Activated T-helper 1 cell treated with anti-CD3 and anti-CD28 coated beads, Interleukin-12 subunit alpha, Interleukin-12 subunit beta, Interleukin-2, Interleukin-4 antibody, amounts not matched to agents 30 ng/mL and 10 ng/mL and 1 ng/mL, durations not matched to agents 14 hours and 24 hours and 36 hours (primary cell): ENCODE measurements at places on chromosomes 1 and 21.

DNA sequence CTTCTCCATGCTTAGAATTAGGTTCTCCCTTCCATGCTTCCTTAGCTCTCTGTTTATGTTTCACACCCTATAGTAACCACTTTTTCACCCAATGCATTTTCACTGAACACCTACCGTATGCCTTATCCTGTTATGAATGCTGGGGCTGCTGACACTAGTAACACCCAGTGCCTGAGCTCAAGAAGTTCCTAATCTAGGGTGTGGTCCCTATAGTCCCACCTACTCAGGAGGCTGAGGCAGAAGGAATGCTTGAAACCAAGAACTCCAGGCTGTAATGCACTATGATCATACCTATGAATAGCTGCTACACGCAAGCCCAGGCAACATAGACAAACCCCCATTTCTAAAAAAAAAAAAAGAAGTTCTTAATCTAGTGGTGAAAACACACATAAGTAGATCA lies 5.5 kb downstream of the EPHA10 start:
- DNase-seq, result no peak
- H3K4me3 ChIP-seq, result no peak overlapping the region
- peaks cover 31% of the 10 kb centered on the region for H3K27me3 ChIP-seq

DNA sequence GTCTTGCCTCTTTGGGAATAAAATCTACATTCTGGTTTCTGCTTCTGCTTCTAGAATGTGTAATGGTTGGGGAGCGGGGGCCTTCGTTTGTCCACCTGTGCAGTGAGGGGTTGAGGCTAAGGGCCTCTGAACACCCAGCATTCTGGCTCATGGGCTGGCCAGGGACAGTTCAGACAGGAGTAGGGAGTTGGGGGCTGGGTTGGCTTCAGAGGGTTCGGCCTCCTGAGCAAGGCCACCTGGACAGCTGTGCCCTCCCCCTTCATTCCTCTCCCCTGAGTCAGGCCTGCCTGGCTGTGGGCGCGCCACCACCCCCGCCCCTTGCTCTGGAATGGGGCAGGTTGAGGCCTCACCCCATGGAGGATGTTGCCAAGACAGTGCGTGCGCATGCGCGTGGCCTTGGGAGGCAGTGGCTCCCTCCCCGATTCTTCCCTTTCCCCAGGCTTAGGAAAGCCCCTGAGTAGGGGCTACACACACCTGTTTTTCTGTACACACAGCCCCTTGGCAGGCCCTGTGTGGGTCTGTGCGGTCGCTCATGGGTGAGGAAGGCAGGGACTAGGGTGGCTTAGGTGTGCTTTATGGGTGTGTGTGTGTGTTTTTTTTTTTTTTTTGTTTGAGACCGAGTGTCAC lies 57.0 kb downstream of the YARS1 start:
- H3K36me3 ChIP-seq, result no peaks in the 10 kb centered on the region
- peaks cover 7% of the 10 kb centered on the region for H3K4me1 ChIP-seq
- no peak overlapping the region for H3K4me3 ChIP-seq

DNA sequence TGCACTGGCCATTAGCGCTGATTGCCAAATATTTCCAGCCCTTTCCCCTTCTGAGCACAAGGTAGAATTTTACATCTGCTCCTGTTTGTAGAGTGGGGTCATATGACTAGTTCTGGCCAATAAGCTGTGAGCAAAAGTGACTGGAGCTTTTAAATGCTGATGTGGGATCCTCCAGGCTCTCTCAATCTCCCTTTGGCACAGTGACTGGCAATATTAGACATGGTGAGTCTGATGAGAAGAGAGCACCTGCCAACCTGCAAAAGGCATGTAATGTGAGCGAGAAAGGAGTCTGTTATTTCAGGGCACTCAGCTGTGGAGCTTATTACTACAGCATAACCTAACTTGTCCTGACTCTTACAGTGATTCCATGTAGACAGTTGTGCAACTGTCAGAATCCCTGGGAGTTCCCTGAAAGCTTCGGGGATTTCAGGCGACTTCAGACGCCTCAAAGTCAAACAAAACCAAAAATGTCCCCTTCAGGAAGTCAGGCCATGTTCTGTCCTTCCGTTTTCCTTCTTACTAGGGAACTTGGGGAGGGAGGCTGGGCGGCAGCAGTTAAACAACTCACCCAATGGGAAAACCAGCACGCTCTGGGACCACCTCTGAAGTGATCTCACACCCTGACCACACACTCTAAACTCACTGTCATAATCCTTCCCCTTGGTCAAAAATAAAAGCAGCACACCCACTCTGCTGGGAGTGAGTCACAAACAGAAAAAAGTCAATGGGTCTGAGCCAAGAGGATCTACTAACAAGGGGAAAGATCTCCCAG lies 3.6 kb upstream of the RASSF5 start:
- peak overlapping the region; percentile 6 for H3K4me3 ChIP-seq
- H3K27ac ChIP-seq, result peak overlapping the region; percentile 65
- peaks cover 43% of the 10 kb centered on the region for H3K4me1 ChIP-seq
- peaks cover 8% of the 10 kb centered on the region for H3K27me3 ChIP-seq

GRCh38 chr1:71565262-71565661 lies 484.4 kb upstream of the ZRANB2 start:
- no peaks in the 10 kb centered on the region for H3K27me3 ChIP-seq
- no peaks in the 10 kb centered on the region for H3K4me1 ChIP-seq
- no peak overlapping the region for H3K4me3 ChIP-seq
- DNase-seq, result no peak
- no peaks in the 10 kb centered on the region for H3K36me3 ChIP-seq
- no peak overlapping the region for H3K27ac ChIP-seq

GRCh38 chr1:201506557-201507359 lies at the start of gene CSRP1:
CSRP1 (minus strand) TSS chr1:201507123; CDS start chr1:201496303, 10,820 bp downstream.
- DNase-seq, result peak; percentile 78
- peaks cover 3% of the 10 kb centered on the region for H3K36me3 ChIP-seq
- peak within 1 kb of the TSS; percentile 89 for H3K27ac ChIP-seq
- H3K4me3 ChIP-seq, result peak within 1 kb of the TSS; percentile 93

- H3K4me1 ChIP-seq, result peaks cover 10% of the 10 kb centered on the region
- H3K36me3 ChIP-seq, result no peaks in the 10 kb centered on the region
- no peak for DNase-seq
- H3K27me3 ChIP-seq, result peaks cover 25% of the 10 kb centered on the region
- no peak overlapping the region for H3K4me3 ChIP-seq
- no peak overlapping the region for H3K27ac ChIP-seq
These were observed 9.6 kb downstream of the NES start for GRCh38 chr1:156667610-156667967.

GRCh38 chr1:39825432-39825941 lies 36.8 kb upstream of the BMP8B start:
- no peak overlapping the region for H3K27ac ChIP-seq
- no peak for DNase-seq
- H3K4me1 ChIP-seq, result no peaks in the 10 kb centered on the region
- H3K27me3 ChIP-seq, result peaks cover 19% of the 10 kb centered on the region

GRCh38 chr1:195773931-195774330 lies 834.3 kb downstream of the KCNT2 start:
- H3K27me3 ChIP-seq, result no peaks in the 10 kb centered on the region
- no peak for DNase-seq
- H3K4me1 ChIP-seq, result no peaks in the 10 kb centered on the region

DNA sequence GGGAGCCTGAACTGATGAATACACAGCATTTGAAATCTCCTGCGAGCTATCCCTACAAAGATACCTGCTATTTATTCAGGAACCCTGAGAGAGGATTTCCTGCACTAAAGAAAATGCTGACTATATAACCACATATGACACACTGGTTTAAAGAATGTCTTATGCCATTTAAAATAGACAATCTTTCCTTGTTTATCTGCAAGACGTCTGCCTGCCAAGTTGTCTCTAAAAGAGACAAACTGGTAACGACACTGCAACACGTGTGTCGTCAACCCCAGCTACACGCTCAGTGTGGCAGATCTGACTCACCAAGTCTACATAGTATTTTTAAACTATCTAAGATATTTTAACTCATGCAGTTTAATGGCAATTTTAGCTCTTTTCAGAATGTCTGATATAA lies 42.7 kb downstream of the APP start:
- H3K36me3 ChIP-seq, result peaks cover 2% of the 10 kb centered on the region
- H3K27ac ChIP-seq, result no peak overlapping the region
- H3K27me3 ChIP-seq, result no peaks in the 10 kb centered on the region
- no peak for DNase-seq

DNA sequence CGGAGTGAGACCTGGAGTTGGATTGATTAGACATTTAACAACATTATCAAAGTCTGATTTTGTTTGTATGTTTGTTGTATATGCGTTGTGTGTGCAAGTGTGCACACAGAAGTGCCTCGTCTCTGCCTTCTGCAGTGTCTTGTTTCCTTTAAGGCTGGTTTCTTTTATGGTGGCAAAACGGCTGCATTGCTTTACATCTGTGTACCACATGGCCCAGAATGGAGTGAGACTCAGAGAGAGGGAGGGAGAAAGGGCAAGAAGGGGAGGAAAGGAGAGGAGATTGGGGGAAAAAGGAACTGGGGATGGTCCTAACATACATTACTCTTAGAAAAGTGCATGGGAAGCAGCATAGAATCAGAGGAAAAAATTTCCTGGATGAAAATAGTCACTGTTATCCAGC lies 99.7 kb upstream of the WLS start:
- H3K4me1 ChIP-seq, result no peaks in the 10 kb centered on the region
- no peak for DNase-seq
- H3K27me3 ChIP-seq, result peaks cover 2% of the 10 kb centered on the region
- no peaks in the 10 kb centered on the region for H3K36me3 ChIP-seq
- H3K4me3 ChIP-seq, result no peak overlapping the region
- no peak overlapping the region for H3K27ac ChIP-seq
